Choroid plexus epithelial cell (primary cell): ENCODE measurements at places on chromosomes 1 and 21.

GRCh38 chr1:98675282-98675681 is 13.8 kb downstream of the SNX7 start:
- no peak for DNase-seq

GRCh38 chr21:41233916-41234315 is 66.0 kb downstream of the BACE2 start:
- DNase-seq = no peak

DNA sequence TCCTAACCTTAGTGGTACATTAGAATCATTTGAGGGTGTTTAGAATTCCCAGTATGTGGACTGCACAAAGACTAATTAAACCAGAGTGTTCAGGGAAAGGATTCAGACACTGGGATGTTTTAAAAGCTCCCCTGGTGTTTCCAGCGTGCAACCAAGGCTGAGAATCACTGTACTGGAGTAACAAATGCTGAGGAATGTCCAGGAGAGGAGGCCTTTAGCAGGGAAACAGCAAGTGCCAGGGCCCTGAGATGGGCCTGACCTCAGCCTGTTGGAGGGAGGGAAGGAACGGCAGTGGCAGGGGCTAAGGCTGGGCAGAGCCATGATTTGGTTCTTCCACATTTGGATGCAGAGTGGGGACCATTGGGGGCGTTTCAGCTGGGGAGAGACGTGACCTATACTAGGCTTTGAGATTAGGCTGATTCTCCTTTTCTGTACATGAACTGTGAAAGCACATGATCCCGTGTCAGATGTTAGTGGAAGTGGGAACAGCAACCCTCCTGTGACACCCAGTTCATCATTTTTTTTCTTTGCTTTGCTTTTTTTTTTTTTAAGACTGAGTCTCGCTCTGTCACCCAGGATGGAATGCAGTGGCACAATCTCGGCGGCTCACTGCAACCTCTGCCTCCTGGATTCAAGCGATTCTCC is 49.3 kb downstream of the KANK4 start:
- no peak for DNase-seq

GRCh38 chr1:235545292-235545930 is 41.2 kb upstream of the B3GALNT2 start:
- no peak for DNase-seq

- no peak for DNase-seq
Observed at GRCh38 chr1:180231936-180232335, 1.9 kb downstream of the LHX4 start.

DNA sequence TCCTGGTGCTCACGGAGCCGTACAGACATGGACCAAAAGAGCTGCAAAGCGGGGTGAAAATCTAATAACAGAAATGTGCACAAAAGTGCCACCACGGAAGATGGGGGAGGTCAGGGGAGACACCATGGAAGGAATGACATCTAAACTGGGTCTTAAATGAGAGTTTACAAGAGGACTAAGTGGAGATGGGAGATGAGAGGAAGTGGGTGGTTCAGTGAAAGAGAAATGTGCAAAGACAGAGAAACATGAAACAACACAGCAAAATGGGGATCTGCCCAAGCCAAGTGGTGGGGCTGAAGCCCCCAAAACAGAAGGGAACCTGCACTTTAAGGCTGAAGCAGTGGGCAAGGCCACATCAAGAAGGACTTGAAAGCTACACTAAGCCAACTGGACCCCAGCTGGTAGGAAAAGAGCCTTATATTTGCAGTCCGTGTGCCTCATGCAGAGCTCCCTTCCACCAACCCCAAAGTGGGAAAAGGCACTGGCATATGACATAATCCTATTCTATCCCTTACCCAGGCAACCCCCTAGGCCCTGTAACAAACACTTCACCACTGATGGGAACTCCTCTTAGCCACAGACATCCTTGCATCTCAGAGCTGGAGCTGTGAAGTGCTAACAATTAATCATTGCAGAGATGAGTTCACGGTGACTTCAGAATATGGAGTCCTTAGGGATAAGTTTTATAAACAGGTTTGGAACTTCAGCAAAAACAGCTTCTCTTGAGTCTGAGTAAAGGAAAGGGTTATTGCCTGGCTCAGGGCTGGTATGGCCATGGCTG is 198.6 kb upstream of the EDN2 start:
- no peak for DNase-seq

DNA sequence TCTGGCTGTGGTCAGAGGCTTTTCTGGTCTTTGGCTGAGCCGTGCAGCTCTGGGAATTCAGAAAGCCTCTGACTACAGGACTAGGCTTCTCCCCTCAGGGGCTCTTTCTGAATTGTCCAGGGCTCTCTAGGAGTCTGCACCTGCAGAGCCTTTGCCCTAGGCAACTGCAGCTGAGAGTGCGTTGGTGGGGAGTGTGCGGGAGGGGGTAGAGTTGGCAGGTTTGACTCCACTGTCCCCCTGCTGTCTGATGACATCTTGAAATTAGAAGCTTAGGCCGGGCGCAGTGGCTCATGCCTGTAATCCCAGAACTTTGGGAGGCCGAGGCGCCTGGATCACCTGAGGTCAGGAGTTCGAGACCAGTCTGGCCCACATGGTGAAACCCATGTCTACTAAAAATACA is 32.9 kb downstream of the KIAA1614 start:
- no peak for DNase-seq

DNA sequence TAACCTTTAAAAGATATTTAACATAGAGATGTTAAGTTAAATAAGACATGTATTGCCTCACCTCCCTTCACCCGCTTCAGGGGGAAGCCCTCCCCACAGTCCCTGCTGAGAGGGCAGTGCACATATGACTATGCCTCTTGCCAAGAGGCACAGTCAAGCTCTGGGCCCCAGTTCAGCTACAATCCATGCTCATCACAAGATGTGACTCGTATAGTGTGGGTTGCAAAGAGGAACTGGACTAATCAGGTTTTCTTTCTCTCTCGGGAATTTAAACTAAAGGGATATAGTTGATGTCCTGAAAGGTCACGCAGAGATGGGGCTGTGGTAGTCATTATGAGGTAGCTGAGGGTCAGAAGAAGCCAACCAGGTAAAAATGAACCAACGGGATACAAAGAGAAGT is 35.6 kb downstream of the LYST start:
- peak; percentile 92 for DNase-seq

GRCh38 chr1:33399375-33399774 is 31.5 kb downstream of the PHC2 start:
- DNase-seq = no peak

- DNase-seq = no peak
Observed at GRCh38 chr1:18632218-18632588, 1.6 kb downstream of the PAX7 start.

DNA sequence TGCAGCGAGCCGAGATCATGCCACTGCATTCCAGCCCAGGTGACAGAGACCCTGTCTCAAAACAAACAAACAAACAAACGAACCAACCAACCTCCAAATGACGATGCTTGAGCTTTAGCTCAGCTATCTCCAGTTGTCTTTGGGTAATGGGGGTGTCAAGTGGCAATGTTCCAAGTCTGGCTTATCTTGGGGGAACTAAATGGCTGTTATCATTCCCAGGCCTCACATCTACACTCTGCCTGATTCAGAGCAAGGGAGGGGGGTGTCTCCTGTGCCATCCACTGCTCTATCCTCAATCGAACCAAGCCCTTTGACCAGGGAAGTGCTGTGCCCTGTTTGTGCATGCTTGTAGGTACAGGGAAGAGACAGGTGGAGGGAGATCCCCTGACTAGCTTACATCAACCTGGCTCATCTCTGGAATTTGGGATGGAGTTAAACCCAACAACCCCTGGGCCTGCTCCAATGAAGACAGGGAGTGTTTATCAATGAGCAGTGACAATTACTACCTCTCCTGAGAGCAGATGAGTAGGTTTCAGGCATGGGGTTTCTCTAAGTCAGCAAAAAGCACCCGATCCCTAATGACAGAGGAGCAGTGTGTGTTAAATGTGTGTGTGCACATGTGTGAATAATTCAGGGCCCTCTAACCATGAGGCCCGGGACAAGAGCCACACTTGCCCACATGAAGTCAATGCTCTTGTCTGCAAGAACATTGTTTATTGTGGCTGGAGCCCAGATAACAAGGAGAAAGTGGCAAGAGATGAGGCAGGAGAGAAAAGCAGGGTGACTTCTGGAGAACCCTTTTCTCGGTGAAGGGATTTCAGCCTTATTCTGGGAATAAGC is 20.3 kb upstream of the IL6R start:
- DNase-seq = no peak

DNA sequence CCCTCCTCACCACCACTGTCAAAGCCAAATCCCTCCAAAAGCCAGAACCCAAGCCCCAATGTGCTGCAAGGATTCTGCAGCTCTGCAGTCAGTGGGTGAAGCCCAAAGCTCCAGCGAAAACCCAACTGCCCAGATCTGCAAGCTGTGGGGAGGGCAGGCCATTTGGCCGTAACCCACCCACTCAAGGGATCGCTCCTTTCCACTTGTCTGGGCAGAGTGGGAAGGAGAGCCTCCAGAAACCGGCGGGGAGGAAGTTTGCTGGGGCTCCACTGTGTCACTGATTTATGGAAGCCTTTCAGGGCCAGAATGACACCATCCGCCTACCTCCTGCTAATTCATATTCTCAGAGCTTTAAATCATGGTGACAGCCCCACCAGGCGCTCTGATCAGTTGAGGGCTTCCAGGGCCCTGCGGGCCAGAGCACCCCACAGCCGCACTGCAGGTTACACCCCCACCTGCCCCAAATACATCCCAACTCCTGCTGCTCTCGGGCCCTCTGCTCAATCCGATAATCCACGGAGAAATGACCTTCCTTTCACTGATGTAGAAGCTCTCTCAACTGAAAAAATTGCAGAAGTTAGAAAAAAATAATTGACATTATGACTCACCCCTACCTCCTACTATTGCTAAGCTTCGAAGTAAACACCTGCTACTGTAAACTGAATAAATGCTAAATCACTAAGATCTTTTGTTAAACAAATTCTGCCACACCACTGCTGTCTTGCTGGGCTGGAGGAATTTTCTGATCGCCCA is 40.6 kb upstream of the RAB4A start:
- DNase-seq = no peak

DNA sequence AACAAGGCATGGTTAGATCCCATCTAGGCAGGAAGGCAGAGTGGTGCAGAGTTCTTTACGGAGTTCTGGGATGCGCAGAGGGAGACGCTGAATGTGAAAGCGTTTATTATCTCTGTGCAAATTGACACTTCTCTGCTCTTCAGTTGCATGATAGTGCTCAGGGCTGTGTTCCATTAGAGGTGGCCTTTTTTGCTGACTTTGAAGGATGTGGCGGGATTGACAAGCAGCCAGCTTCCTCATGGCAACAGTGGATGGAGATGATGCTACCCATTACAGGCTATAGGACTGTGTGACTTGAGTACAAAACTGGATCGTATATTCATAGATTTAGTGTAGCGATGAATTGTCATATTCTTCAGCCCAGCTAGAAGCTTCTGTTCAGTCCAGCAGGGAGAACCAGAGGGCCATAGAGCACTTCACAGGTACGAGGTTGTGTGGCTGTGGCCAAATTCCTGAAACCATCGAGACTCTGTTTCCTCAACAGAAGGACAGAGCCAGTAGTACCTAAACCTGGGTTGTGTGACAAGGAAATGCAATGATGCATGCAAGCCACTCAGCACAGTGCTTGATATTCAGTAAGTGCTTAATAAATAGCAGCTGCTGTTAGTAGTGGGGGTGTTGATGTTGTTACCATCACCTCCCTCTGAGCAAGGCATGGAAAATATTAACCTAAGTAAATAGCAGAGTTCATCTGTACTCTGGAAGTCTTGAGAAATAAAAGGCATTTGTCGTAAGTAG is 430.0 kb upstream of the KAZN start:
- DNase-seq = no peak

DNA sequence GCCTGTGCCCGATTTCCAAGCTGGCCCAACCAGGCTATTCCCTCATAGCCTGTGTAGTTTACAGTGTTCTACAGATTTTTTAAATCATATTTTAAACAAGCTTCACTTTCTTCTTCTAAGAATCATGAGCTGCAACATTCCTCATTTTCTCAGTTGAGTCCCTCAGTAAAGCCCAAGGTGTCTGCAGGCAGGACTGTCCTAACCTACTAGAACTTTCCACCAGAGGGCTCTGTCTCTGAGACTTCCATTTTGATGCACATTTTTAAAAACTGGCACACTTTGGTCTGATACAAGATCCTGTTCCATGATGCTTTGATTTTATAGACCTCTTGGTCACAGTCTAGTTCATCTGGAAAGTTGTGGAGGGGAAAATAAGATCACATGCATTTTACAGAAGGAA is 21.6 kb upstream of the SLAMF6 start:
- peak; percentile 53 for DNase-seq

DNA sequence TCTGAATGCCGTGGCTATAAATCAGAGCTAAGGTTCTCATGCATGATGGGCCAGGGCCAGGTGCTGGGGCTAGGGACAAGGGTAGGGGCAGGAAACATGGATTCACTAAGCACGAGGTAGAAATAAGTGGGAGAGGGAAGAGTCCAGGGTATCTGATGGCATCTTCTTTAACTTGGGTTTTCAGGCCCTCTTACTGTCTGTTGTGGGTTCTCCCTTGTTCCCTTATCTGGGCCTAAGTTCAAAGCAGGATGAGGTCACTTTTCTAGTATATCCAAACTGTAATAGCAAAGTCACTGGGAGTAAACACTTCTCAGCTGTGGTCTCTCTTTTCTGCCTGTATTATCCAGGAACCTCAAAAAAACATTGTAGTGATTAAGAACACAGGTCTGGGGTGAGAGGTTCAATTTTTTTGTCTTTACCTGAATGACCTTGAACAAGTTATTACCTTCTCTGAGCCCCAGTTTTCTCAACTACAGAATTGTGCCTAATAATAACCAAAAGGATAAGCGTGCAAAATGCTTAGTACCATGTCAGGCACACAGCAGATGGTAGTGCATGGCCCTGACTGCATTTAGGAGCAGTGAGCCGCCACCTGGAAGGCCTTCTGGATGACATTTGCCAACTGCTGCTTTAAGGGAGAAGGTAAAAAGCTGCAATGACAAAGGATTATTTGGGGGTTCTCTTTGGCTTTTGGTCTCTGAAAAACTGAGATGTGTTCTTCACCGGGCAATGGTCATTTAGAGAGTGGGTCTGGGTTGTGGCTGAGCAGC is 53.6 kb upstream of the A3GALT2 start:
- DNase-seq = peak; percentile 73

GRCh38 chr1:48671578-48671977 is 105.1 kb downstream of the BEND5 start:
- no peak for DNase-seq

- DNase-seq = no peak
Observed at GRCh38 chr1:165988275-165988674, 160.9 kb downstream of the UCK2 start.

DNA sequence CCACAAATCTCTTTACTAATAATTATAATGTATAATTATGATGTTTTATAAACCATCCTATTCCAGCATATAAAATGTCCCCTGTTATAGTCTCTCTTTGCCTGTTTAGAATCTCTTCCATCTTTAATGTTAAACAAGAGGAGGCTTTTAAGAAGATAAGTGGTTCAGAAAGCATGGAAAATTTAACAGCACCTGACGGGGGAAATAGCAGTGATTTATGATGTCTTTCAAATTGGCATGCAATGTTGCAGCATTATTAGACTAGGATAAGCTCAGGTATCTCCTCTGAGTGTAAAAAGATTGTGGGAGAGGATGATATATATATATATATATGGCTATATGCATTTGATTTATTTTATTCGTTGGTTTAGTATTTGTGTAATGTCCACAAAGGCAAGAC is 24.4 kb downstream of the GIPC2 start:
- no peak for DNase-seq

- DNase-seq = no peak
Observed at GRCh38 chr21:35651196-35651595, 409.1 kb downstream of the SETD4 start.

- no peak for DNase-seq
Observed at GRCh38 chr1:232835166-232835565, 29.9 kb downstream of the MAP10 start.

- DNase-seq = no peak
Observed at GRCh38 chr1:117003223-117003875, 1.8 kb downstream of the CD101 start.
